ENCODE measurements at places on chromosomes 5 and 9.

GRCh38 chr9:75069171-75069570 is 18.8 kb downstream of the NMRK1 start:
- DNase-seq = no peak

DNA sequence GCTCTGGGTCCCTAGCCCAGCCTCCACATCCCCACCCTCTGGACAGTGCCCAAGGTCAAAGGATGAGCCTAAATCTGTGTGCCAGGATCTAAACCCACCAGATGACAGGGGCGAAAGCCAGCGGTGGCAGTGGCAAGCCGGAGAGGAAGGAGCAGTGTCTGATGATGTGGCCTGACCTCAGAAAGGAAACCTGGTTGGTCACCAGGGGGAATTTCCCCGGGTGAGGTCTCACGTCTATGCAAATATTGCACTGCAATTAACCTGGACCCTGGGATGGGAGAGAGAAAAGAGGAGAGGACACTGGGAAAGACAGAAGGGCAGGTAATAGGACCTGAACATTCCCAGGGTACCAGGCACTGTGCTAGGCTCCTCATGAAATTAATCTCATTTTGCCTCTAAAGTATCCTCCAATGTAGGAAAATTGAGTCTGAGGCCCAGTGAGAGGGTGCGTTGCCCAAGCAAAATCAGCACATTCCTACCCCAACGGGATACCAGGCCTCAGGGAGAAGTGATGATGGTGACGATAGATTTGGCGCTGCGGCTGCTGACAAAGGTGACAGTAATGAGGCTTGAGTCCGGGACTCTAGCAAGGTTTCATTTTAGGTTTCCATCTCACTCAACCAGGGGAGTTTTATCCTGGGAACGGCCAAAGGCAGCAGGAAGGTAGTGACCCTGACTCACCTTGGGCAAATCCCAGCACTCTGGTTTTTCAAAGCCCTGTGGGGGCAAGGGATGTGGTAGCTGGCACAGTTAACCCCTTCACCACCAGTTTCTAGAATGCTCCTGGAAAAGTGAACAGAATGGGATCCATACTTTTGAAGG is 13.4 kb upstream of the TNIP1 start:
- DNase-seq = no peak

DNA sequence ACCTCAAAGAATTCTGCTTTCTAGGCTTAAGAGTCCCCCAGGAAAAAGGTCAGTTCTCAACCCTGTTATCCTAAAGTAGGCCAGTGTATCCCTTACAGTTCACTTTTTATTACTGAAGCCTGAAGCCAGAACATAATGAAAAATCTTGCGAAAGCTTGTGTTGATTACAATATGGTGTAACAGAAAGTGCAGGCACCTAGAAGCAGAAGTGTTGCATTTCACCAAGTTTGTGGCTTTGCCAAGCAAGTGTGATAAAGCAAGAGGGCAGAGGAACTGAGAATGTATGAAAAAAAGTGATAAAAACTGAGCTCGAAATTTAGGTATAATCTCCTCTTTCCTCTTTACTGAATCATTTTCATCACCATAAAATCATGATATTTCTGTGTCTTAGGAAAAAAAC is 26.2 kb downstream of the AGTPBP1 start:
- DNase-seq = no peak

DNA sequence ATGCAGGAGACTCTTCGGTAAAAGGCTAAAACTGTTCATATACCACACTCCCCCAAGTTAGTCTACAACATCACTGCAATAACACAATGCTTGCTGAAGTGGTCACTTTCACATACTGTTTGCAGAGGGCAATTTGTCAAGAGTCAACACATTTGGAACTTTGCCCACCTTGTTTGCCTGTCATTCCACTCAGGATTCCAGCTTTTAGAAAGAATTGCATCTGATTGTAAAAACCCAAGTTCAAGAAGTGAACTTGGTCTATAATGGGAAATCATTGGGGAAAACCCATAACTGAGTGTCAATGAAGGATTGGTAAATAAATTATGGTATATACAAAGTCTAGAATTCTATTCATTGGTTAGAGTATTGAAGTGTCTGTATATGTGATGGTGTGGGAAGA is 120.5 kb downstream of the GADD45G start:
- no peak for DNase-seq

DNA sequence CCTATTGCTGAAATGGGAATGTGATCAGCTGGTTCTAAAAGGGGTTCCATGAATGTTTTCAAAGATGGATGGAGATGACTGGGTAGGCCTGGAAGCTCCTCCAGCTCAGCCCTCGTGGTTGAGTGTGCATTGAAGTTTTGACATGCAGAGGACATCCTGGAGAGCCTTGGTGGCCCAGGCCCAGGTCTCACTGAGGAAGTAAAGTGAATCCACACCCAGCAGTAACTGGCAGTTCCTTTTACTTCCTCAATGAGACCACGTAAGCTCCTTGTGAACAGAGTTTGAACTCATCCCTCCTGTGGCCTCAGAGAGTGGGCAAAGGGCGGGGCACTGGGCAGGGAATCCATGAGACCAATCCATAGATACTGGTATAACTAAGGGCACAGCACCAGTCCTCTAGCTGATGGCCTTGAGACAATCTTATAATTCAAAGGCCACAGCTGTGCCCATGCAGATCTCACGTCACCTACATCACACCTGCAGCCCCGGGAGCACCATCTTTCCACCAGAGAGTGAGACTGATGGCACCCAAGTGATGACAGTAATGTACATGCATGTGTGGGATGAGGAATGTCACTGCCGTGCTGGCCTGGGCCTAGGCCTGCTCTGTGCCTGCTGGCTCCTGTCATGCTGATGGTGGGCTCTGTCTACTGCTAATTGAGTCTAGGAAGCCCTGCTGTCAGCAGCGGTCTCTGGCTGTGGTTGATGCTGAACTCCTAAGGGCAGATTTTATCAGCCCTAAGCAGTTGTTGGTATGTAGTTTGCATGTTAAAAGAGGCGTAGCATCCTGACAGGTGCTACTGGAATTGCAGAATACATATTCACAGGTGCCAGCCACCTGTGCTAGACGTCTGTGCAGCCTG is 257.8 kb downstream of the FSTL4 start:
- no peak for DNase-seq

- DNase-seq = no peak
These were observed 376.1 kb downstream of the EFNA5 start for GRCh38 chr5:107294669-107295068.

DNA sequence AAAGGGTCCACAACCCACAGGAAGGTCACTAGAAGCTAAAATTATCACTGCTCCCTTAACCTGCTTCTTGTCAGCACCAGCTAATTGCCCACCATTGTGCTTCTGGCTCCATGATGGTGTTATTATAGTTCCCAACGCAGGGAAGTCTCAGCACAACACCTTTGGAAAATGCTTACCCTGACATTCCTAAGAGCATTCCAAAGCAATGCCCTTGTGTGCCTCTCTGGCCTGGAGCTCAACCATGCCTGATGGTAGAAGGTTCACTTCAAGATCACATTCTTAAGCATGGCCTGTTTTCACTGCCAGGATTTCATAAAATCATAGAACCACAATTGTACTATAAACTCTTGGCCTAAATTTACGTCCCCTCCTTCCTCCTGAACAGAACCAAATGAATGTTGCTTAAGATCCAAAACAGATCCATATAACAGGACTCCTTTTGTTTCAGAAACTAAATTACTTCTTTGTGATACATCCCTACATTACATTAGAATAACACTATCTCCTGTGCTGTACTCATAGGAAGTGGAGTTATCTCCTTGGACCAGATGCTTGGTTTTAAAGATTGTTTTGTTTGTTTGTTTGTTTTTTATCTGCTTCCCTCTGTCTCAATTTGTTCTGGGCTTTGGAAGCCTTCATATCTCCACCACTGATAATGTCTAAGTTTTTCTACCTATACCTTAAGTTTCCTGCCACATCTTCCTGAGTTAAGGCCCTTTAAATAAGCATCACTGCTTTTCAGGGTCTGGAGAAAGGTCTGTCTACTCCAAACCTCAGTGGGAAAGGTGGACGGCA is 32.1 kb downstream of the ARL15 start:
- DNase-seq = no peak

- DNase-seq = no peak
These were observed 175.2 kb downstream of the SAXO1 start for GRCh38 chr9:18857769-18858168.

DNA sequence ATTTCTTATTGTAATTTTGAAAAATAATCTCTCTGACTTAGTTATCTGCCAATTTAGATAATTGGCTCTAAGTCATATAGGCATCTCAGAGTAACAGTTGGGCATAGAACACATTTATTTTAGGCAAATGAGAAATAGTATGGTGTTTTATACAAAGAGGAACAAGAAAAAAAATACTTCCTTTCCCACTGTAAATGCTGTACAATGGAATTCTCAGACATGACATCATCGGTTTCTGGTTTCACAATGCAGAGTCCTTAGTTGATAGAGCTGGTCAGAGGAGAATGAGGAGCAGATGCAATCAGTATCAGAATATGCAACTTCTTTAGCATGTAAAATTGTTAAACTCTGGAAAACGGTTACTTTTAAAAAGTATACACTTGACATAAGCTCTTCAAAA is 49.4 kb downstream of the PLK2 start:
- DNase-seq = peak; percentile 31

- peak; percentile 16 for DNase-seq
These were observed 3.6 kb downstream of the CEP78 start for GRCh38 chr9:78239506-78239905.

DNA sequence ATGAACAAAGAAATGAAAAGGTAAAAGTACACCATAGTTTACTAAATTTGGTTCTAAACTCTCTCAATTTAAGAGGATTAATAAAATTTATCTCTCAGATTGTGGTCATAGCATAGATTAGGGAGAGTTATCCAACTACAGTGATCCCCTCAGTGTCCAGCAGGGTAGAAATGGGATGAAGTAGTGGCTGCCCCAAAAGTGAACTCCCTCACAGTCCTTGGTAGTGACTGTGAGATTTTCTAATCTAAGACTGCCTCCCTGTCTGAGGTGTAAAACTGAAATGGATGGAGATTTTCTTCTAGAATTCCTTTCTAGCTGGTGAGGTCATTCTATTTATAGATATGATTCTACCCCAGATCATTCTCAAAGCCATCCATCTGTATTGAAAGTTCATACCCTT is 455.5 kb downstream of the ACTL7B start:
- no peak for DNase-seq

GRCh38 chr5:114305402-114306207 is 56.3 kb upstream of the KCNN2 start:
- DNase-seq = no peak

DNA sequence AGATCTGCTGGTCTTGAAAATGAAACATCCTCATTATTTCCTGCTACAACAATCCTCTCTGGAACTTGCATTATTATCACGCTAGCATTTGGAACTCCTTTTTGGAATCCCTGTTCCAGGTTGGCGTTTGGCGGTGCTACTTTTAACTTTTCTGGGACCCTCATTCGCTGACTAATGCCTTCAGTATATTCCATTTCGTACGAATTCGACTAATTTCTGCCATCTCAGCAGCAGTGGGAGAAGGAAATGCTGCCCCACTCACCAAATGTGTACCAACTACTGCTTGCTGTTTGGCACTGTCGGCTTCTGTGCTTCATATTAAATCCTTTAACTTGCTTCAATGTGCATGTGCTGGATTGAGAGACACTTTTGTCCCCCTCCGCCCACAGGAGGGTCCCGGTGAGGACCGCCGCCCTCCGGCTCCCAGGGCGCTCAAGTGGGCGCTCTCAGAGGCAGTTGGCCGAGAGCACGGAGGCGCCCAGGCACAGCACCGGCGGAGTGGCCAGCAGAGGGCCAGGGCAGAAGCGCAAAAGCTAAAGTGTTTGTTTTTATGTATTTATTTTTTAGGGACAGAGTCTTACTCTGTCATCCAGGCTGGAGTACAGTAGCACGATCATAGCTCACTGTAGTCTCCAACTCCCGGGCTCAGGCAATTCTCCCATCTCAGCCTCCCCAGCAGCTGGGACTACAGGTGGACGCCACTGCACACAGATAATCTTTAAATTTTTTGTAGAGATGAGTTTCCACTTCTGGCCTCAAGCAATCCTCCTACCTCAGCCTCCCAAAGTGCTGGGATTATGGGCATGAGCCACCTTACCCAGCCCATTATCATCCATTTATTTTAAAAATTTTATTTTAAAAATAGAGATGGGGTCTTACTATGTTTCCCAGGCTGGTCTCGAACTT is 11.9 kb downstream of the PDE6A start:
- DNase-seq = no peak

DNA sequence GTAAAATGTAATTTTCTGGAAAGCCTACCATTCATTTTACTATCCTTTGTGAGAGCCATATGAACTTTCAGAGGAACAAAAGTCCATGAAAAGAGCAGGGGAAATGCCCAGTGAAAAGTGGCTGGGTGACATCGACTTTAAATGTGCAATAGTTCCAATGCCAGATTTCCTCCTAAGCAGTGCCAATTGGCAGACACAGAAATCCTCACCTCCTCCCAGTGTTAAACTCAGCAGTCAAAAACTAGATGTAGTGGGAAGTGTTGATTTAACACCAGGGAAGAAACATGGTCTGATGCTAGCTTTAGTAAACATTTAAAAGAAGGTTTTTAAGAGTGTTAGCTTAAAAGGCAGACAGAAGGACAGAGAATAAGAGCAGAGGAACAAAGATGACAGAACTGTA is 2055.2 kb downstream of the MAT2B start:
- DNase-seq = no peak

- no peak for DNase-seq
These were observed 208.6 kb downstream of the TSSK1B start for GRCh38 chr5:113226116-113226736.

DNA sequence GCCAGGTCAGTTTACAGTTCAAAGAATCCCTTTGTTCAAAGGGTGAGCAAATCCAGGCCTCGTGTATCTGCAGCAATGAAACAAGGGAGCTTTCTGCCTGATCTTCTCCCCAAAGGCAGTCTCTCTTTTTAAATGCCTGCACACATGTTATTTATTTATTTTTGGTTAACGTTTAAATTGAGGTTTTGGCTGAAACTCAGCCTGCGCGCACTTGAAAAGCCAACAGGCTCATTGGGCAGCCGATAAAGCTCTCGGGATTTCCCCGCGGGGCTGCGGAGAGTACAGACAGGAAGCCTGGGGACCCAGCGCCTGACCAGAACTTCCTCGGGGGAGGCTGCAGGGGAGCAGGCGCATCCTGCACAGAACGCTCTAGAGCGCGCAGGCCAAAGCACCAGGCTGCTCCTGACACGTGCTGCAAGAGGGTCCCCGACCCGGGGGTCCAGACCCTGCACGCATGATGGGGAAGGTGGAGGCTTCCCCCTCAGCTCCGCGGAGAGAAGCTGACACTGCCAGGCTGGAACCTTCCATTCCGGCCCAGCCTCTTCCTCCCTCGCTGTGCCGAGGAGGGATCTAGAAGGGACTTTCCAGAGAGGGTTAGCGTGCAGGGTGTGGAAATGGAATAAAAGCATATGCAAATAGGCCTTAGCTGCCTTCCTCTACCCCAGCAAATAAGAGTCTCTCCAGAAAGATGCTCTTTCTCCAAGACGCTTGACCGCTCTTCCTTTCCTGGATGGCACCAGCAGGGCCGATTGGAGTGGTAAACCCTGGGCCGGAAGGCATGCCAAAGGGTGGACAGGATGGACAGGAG is 46.1 kb downstream of the PTTG1 start:
- DNase-seq = peak; percentile 72

DNA sequence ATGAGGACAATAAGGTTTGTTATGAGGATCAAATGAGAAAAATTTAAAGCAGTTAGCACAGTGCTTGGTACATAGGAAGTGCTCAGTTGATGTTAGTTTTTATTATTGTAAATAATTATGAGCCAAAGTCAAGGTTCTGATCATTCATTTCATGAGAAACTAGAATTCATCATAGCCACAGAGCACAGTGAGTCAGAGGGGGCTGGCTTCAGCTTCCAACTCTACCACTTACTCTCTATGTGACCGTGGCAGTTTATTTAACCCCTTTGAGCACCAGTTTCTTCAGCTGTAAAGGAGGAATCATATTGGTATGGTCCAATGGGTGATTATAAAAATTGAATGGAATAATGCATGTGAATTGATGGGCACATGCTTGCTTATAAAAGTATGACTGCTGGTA is 39.4 kb downstream of the KLHL3 start:
- no peak for DNase-seq

Data from urothelium cell line (cell line).